Right atrium auricular region (tissue), 2 donors: ENCODE measurements at places on chromosomes 7 and 10. TPM values are rescaled to one million over a fixed set of nuclear protein-coding genes. Genes with fewer than 3 reads are reported as not detected.

SLIT1 gene
- total RNA-seq, result not detected

DNA sequence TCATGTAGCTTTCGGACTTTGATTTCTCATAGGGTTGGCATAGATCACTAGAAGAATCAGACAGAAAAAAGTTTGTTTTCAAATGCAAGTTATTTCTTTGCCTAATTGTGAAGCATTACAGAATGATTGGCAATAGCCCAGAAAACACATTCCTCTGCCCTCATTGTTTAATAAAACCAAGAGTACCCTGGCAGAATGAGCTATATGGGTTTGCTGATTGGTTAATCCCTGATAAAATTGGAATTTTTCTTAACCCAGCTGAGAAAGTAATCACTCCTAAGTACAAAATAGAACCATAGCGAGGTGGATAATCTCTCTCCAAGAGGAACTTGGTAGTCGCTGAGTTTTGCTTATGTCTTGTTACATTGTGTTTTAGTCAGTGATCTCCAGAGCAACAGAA is 30.9 kb upstream of the CREB5 start:
- DNase-seq, result no peak

OR2A1 gene
- total RNA-seq, result not detected

GRCh38 chr7:21193895-21194294 is 234.0 kb upstream of the SP4 start:
- no peak for DNase-seq

GRCh38 chr10:69337296-69338132 is 59.2 kb downstream of the HK1 start:
- DNase-seq, result peak; percentile 83

SCIN gene
- total RNA-seq, result 0.67 TPM

- no peak for DNase-seq
Measured at GRCh38 chr7:98992076-98992475, 113.7 kb downstream of the TRRAP start.

DNA sequence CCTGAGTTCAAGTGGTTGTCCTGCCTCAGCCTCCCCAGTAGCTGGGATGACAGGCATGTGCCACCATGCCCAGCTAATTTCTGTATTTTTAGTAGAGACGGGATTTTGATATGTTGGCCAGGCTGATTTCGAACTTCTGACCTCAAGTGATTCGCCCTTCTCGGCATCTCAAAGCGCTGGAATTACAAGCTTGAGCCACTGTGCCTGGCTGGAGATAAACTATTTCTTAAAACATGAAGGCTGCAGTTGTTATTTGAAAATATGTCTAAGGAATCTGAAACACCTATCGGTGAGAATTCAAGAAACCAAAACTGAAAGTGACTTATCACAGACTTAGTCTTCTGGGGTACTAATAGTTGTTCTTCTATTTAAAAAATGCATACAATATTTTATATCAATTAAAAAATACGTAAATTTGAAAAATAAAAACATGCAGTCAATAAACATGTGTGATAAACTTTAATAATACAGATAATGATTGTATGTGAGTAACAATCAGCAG is 176.9 kb upstream of the PRSS58 start:
- DNase-seq, result no peak

PHF14 gene
- total RNA-seq, result 14.3 TPM

LRRC4 gene
- total RNA-seq, result 2.9 TPM

DNA sequence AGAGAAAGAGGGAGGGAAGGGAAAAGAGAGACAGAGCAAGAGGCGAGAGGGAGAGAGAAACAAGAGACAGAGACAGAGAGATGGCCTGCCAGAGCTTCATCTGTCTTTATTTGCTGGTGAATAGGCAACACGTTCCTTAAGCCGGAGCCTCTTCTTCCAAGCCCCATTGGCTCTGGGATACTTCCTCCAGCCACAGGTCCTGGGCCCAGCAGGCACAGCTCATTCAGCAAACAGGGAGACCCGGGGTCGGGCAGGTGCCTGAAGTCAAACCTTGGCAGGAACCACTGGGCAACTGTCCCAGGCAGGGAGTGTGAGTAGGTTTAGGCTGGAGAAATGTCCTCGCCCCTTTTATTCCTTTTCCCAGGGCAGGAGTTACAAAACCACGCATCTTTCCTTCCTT is 68.2 kb downstream of the MYL10 start:
- no peak for DNase-seq

DNA sequence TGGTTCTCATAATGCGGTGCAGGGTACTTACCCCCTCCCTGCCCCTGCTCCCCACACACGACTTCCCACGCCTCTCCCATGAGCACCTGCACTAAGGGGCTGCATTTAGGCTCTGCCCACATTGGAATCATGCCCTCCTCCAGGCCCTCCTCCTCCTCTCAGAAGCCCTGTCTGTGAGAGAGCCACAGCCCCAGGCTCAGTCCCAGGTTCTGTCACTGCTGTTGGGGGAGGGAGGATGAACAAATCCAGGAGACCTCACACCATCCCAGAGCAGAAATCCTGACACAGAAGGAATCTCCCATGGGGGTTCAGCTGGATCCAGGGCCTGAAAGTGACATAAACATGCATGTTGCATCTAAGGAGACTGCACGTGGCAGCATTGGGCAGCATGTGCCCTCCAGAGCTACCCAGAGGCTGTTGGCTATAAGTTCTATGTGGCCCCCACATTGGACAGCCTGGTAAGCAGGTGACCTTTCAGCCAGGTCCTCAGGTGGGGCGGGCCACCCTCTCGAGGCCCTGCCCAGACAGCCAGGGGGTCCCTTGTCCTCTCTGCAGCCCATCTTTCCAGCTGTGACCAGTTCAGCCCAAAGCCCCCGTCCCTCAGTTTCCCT is 1.6 kb upstream of the PILRA start:
- no peak for DNase-seq

GRCh38 chr10:107157071-107157470 is 7.4 kb downstream of the SORCS1 start:
- no peak for DNase-seq

EXOC4 gene
- 24.7 TPM for total RNA-seq
